ENCODE measurements at places on chromosomes 13 and 19.

GRCh38 chr13:78758549-78758948, 99.6 kb upstream of the OBI1 start:
- DNase-seq = no peak

- DNase-seq = no peak
Measured at GRCh38 chr19:32287086-32287485, 58.3 kb upstream of the ZNF507 start.

DNA sequence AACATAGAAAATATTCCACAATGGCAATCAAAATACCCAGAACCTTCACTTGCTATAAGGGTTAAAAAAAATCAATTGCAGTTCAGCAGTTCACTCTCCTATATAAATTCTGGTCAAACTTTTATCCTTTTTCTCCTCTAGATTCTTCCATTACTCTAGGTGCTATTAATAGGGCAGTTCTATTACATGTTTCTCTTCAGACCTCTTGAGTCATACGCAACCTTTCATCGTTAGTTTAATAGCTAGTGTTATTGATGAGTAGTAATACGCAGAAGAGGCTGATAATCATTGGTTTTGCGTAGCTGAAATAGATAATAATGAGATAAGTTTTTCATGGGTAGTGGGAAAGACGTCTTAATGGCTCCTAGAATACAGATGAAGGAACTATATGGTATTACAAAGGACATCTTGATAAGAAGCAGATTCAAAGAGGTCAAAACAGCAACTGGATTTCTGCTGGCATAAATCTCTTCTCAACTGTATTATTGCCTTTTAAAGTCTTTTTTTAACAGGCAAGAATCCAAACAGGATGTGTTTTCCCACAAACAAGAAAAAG, 118.3 kb upstream of the STARD13 start:
- DNase-seq = no peak

DNA sequence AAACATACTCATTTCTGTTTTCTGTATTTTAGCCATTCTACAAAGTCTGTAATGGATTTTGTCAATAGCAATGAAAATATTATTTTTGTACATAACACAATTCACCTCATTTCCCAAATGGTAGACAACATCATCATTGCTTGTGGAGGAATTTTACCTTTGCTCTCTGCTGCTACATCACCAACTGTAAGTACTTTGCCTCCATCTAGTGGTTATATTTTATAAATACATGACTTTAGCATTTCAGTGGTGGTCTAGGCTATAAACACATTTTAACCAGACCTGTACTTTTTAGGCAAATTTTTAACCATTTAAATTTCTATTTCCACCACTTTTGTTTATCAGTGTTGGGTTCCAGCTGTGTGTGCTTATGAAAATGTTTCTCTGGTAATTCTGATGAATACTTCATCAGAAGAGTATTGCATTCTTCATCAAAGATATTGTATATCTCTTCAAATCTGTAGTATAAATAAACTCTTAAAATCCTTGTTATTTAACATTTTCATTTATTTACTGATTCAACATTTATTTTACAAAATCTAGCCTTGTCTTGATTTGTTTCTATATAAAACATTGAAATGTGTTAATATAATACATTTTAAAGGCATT, 222.4 kb downstream of the NBEA start:
- DNase-seq = no peak

DNA sequence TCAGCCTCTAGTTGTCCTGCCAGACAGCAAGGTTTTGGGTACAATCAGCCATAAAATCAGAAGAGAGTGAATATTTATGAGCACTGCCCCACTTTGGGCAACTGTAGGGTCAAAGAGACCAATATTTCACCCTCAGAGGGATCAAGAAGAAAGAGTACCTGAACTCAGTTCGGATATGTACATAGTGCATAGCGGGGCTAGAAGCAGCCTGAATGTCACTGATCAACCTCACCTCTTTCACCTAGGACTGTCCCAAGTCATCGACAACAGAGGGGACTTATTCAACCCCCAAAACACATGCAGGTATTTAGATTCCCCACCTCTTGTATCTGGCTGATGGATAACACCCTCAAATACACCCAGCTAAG, 446.9 kb downstream of the COG6 start:
- DNase-seq = no peak

DNA sequence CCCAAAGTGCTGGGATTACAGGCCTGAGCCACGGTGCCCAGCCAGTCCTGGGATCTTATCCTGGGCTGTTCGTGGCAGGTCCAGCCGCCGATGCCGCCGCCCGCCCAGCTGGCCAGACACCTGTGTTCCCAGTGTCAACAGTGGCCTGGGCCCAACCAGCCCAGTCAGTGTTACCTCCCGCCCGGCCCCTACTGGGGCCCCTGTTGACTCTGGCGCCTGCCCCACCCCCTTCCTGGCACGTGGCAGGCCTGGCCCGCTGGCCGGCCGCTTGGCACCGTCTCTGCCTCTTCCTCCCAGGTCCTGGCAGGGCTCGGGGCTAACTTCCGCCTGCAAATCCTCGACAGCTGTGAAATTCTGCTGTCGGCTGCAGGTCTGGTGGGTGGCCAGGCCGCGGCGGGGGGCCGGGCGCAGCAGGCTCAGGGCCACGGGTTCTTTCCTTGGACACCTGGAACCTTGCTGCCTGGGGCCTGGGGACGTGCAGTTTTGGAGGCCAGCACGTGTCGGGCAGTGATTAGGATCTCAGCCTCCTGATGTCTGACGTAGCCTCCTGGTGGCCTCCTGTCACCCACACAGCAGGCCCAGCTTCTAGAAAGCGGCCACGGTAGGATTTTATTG, 9.1 kb downstream of the ARID3A start:
- no peak for DNase-seq

DNA sequence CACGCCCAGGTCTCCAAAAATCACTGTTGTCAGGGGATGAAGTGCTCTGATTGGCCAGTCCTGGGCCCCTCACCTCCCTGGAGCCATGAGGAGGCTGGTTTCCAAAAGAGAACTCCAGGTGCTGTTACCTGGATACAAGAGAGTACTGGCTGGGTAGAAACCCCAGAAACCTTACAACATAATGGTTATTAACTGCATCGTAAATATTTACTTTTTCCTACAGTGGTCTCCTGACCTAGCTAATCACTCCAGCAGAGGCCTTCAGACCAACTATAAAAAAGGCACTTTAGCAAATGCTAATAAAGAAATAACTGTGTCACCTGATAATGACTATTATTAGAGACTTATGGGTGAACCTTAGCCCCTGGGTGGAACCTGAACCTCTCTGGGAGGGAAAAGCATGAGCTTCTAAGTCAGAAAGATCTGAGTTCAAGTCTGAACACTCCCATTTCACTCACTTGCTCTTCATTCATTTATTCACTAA, 1.5 kb upstream of the IGSF23 start:
- no peak for DNase-seq

DNA sequence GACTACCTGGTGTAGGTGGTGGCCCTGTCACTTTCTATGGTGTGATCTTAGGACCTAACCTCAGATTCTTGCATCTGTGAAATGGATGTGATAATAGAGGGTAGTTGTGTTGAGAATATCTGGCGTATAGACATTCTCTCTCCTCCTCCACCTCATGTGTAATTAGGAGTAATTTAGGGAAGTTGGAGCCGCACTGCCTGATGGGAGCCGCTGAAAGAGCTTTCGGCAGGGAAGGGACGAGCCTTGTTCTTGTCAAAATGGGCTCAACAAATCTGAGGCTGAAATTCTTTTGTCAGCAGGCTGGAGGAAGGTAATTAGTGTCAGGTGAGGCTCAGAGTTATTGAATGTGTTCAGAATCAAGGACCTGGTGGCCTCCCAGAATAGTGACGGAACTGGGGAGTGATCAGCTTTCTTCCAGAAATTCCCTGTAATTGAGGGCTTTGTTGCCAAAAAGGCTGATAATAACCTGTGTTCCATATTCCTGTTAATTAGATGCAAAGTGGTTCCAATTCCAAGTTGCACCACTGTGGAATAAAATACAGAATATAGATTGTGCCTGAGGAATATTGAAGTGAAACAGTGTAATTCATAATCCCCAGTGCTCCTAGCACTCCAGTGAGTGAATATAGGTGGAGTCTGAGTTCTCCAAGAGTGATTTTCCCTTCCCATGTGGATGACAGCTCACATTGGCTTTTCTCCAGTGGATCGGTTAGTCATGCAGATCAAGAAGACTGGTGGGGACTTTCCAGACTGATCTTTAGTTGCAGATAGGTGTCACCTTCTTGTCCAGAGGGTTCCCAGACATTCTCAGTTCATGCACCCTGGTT, 47.5 kb downstream of the SPATA13 start:
- DNase-seq = no peak

- DNase-seq = no peak
Measured at GRCh38 chr13:44322928-44323327, 50.7 kb upstream of the SERP2 start.

GRCh38 chr19:53980539-53981375, 10.7 kb upstream of the CACNG6 start:
- DNase-seq = no peak

DNA sequence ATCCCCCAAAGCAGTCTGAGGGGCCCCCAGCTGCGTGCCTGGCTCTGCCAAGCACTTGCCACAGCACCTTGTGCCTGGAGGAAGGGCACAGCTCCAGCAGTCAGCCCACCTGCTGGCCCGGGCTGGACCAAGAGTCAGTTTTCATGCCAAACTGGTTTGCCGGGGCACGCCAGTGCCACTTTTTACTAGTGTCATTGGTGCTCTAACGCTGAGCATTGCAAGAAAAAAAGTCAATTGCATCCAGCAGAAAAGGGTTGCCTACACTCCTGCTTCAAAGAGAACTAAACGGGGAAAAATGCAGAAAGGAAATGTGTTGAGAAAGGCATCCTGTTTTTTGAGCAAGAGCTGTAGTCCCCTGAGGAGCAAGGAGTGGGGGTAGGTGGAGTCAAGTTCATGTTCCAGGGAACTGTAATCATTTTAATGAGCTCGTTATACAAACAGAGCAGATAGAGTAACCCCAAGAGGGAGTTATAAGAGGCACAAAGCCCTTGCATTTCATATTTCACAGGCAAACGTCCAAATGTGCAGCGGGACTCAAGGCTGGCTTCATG, 68.4 kb downstream of the F2RL3 start:
- no peak for DNase-seq

GRCh38 chr19:42422092-42422900, 4.9 kb downstream of the LIPE start:
- DNase-seq = no peak

DNA sequence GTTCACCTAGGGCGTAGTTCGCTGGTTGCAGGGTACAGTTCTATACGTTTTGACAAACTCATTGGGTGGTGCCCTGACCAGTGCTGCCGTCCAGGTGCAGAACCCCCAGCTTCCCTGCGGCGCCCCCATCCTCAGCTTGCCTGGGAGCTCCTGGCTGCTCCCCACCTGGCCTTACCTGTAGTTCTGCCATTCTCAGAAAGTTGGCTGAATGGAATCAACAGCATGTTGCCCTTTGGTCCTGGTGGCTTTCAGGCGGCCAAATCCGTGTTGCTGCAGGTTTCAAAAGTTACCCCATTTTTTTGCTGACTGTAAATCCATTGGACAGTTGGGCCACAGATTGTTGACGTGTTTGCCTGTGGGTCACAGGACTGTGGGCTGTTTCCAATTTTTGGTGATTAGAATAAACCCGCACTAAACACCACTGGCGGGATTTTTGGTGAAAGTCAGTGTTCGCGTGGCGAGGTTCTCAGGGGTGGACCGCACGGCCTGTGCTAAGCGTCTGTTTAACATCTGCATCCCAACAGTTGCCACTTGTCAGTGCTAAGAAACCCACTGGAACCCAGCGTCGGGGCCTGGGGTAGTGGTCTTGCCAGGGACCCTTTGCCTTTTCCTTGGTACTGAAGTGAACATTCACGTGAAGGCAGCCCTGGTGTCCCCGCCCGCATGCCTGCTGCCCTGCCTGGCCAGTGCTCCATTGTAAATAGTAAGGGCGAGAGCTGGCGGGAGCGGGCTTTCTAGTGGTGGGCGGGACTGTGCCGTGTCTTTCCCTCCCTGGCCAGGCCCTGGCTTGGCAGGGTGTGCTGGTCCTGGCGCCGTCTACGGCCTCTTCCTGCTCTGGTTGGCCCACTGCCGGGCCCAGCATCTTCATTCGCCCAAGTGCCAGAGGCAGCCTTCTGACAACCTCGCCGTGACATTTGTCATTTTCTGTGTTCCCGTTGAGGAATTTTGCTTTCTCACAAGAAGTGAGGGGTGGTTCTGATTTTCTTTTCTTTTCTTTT, 3.3 kb downstream of the DOT1L start:
- DNase-seq = no peak
